ENCODE measurements at places on chromosomes 5 and 9.

GRCh38 chr5:96838201-96839070, 30.7 kb upstream of the ERAP1 start:
- no peak overlapping the region for H3K27ac ChIP-seq
- H3K4me1 ChIP-seq = no peaks in the 10 kb centered on the region
- DNase-seq = no peak
- no peak overlapping the region for H3K4me3 ChIP-seq
- H3K27me3 ChIP-seq = no peaks in the 10 kb centered on the region

DNA sequence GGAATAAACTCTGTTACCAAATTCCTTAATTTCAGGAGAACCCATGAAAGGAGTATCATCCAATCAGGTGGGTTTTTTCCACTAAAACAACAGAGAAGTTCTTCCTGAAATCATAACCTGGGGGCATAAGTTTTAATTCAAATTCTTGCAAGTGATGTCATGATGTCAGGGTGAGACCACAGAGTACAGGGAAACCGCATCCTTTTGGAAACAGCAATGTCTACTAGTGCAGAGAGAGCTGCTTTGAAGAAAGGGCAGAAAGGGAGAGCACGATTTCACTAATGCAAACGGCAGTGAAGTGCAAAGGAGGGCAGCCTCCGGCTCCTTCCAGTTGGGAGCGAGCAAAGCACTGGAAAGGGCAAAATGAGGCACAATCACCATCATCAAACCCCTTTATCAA, 20.6 kb upstream of the CMBL start:
- DNase-seq = no peak
- H3K4me3 ChIP-seq = no peak overlapping the region
- no peak overlapping the region for H3K27ac ChIP-seq
- H3K27me3 ChIP-seq = no peaks in the 10 kb centered on the region
- no peaks in the 10 kb centered on the region for H3K4me1 ChIP-seq

DNA sequence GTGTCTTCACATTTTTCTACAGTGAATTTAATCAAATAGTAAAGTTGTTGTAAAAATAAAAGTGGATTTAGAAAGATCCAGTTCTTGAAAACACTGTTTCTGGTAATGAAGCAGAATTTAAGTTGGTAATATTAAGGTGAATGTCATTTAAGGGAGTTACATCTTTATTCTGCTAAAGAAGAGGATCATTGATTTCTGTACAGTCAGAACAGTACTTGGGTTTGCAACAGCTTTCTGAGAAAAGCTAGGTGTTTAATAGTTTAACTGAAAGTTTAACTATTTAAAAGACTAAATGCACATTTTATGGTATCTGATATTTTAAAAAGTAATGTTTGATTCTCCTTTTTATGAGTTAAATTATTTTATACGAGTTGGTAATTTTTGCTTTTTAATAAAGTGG, 60.4 kb downstream of the MTAP start:
- H3K36me3 ChIP-seq = no peaks in the 10 kb centered on the region
- H3K27me3 ChIP-seq = no peaks in the 10 kb centered on the region
- DNase-seq = no peak
- no peaks in the 10 kb centered on the region for H3K4me1 ChIP-seq
- H3K27ac ChIP-seq = no peak overlapping the region
- no peak overlapping the region for H3K4me3 ChIP-seq

- H3K27ac ChIP-seq = no peak overlapping the region
- no peaks in the 10 kb centered on the region for H3K27me3 ChIP-seq
- DNase-seq = no peak
- H3K4me1 ChIP-seq = no peaks in the 10 kb centered on the region
Observed at GRCh38 chr9:76591256-76591950, 132.4 kb downstream of the GCNT1 start.

GRCh38 chr5:54663866-54664265, 146.3 kb downstream of the SNX18 start:
- DNase-seq = peak; percentile 75
- H3K4me3 ChIP-seq = no peak overlapping the region
- no peaks in the 10 kb centered on the region for H3K4me1 ChIP-seq
- H3K27ac ChIP-seq = no peak overlapping the region
- H3K36me3 ChIP-seq = no peaks in the 10 kb centered on the region

GRCh38 chr5:119631660-119632059, 2.3 kb downstream of the FAM170A start:
- no peaks in the 10 kb centered on the region for H3K36me3 ChIP-seq
- DNase-seq = no peak
- no peak overlapping the region for H3K4me3 ChIP-seq
- no peaks in the 10 kb centered on the region for H3K27me3 ChIP-seq
- H3K4me1 ChIP-seq = no peaks in the 10 kb centered on the region

GRCh38 chr9:91678807-91679580, 255.4 kb upstream of the NFIL3 start:
- H3K36me3 ChIP-seq = no peaks in the 10 kb centered on the region
- H3K27ac ChIP-seq = no peak overlapping the region
- no peaks in the 10 kb centered on the region for H3K4me1 ChIP-seq

DNA sequence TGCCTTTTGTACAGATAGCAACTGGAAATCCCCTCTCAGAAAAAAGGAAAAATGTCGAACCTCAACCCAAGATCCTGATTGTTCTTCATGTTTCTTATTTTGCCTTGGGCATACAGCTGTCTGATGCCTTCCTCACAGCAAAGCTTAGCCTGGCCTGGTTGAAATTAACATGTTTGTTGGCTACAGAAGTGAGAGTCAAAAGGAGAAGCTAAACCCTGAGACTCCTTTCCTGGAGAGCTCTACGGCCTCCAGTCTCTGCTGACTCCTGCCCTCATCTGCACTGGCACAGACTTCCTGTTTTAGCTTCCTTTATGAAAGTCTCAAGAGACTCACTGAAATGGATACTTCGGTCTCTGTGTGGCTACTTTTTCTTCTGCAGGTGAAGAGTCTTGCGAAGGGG, 186.7 kb downstream of the PARP8 start:
- no peaks in the 10 kb centered on the region for H3K27me3 ChIP-seq
- H3K27ac ChIP-seq = no peak overlapping the region
- no peaks in the 10 kb centered on the region for H3K4me1 ChIP-seq
- H3K36me3 ChIP-seq = no peaks in the 10 kb centered on the region
- no peak for DNase-seq
- H3K4me3 ChIP-seq = no peak overlapping the region

DNA sequence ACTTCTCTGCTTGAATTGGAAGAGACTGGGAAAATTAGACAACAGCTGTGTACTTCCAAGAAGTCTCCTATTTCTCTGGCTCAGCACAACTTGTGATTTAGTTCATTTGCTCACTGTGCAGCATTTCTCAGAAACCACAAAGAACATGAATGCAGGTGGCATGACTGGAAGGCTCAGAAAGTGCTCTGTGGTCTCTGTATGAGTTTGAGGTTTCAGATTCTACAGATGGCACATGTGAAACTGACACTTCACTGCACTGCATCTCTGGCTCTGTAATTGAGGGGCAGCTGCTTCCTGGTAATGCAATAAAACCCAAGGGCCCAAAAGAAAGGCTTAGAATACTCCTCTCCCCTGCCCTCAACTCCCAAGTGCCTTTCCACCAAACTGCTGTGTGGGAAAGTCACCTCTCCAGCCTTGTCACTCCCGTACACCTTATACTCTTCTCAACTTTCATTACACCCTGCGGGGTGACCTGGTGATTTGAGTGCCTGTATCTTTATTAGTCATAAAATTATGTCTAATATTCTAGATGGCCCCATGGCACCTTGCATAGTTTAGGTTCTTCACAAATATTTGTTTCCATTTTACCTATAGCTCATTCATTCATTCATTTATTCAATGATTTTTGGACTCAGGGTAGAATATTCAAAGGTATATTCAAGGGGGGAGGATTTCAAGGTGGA, 82.5 kb downstream of the ESM1 start:
- DNase-seq = no peak
- H3K27me3 ChIP-seq = no peaks in the 10 kb centered on the region
- no peak overlapping the region for H3K4me3 ChIP-seq

GRCh38 chr5:38447786-38448185, 108.7 kb downstream of the LIFR start:
- H3K4me1 ChIP-seq = no peaks in the 10 kb centered on the region
- H3K36me3 ChIP-seq = no peaks in the 10 kb centered on the region
- H3K27ac ChIP-seq = no peak overlapping the region
- no peak for DNase-seq

- no peak overlapping the region for H3K4me3 ChIP-seq
- DNase-seq = no peak
- no peak overlapping the region for H3K27ac ChIP-seq
- no peaks in the 10 kb centered on the region for H3K4me1 ChIP-seq
- H3K36me3 ChIP-seq = no peaks in the 10 kb centered on the region
Observed at GRCh38 chr9:80157561-80157983, 585.8 kb downstream of the TLE4 start.

DNA sequence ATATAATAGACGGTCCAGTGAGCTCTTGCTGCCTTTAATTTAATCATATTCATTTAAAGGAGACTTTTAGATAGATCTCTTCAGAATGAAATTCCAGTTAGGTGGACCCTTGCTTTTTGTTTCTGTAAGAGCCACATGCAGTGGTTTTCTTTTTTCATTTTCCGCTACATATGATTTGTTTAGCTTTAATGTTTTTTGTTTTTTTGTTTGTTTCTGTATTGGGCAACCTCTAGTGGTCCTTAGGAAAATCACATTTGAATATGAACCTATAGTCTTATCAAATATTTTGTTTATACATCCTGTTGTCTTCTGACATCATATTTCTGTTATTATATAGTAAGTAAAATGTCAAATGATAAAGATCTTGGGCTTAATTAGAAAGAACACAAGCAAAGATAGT, 150.8 kb downstream of the HACD4 start:
- no peaks in the 10 kb centered on the region for H3K36me3 ChIP-seq
- H3K27me3 ChIP-seq = no peaks in the 10 kb centered on the region
- no peaks in the 10 kb centered on the region for H3K4me1 ChIP-seq
- DNase-seq = no peak

DNA sequence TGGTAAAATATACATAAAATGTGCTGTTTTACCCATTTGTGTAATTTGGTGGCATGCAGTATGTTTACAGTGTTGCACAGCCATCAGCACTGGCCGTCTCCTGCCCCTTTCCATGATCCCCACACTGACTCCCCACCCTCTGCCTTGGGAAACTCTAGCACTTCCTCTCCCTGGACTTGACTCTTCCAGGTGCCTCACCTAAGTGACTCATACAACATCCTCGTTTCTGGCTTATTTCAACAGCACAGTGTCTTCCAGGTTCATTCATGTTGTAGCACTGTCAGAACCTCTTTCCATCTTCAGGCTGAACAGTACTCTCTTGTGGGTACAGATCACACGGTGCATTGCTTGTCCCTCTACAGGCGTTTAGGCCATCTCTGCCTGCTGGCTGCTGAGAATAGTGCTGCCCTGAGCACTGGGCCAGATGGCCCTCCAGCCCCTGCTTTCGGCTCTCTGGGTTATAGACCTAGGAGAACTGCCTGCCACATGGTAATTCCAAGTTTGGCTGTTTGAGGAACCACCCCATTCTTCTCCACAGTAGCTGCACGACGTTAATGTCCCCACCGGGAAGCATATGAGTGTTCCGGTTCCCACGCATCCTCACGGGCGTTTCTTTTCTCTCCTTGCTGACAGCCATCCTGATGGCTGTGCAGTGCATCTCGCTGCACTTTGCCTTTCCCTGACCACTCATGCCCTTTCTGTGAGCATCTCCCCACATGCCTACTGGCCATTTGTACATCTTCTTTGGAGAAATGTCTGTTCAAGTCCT, 211.8 kb downstream of the FANCC start:
- no peak overlapping the region for H3K27ac ChIP-seq
- H3K4me1 ChIP-seq = no peaks in the 10 kb centered on the region
- DNase-seq = no peak
- H3K4me3 ChIP-seq = no peak overlapping the region
- no peaks in the 10 kb centered on the region for H3K27me3 ChIP-seq
- peaks cover 4% of the 10 kb centered on the region for H3K36me3 ChIP-seq

- peaks cover 60% of the 10 kb centered on the region for H3K36me3 ChIP-seq
- H3K4me1 ChIP-seq = no peaks in the 10 kb centered on the region
- no peak for DNase-seq
Observed at GRCh38 chr9:2109069-2109650, 94.0 kb downstream of the SMARCA2 start.

DNA sequence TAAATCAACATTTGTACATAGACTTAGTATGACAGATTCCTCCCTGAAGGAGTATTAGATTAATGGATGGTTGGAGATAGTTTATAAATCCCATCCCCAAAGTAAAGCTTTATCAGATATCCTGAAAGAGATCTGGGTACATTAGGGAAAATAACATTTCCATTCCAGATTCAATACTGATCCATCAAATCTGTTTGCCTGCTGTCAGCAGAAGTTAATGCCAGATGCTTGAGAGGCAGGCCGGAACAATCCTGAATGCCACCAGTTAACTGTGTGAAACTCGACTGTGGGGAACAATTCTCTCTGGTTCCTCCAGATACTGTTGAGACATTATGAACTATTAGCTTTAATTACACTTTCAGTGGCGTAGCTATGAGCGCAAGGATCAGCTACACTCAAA, 1166.8 kb downstream of the MAT2B start:
- H3K4me3 ChIP-seq = no peak overlapping the region
- H3K4me1 ChIP-seq = no peaks in the 10 kb centered on the region
- H3K36me3 ChIP-seq = no peaks in the 10 kb centered on the region

- H3K27me3 ChIP-seq = no peaks in the 10 kb centered on the region
- H3K36me3 ChIP-seq = no peaks in the 10 kb centered on the region
- no peak overlapping the region for H3K4me3 ChIP-seq
- H3K27ac ChIP-seq = no peak overlapping the region
Observed at GRCh38 chr9:75588808-75589207, 301.7 kb upstream of the PCSK5 start.

GRCh38 chr5:118894709-118895108, 93.6 kb downstream of the DTWD2 start:
- no peak overlapping the region for H3K4me3 ChIP-seq
- no peak for DNase-seq
- H3K4me1 ChIP-seq = no peaks in the 10 kb centered on the region
- H3K27ac ChIP-seq = no peak overlapping the region

- no peak for DNase-seq
- no peak overlapping the region for H3K4me3 ChIP-seq
- no peak overlapping the region for H3K27ac ChIP-seq
- no peaks in the 10 kb centered on the region for H3K4me1 ChIP-seq
- H3K27me3 ChIP-seq = no peaks in the 10 kb centered on the region
Observed at GRCh38 chr5:154176181-154176580, 14.4 kb upstream of the GALNT10 start.

- no peaks in the 10 kb centered on the region for H3K36me3 ChIP-seq
- no peaks in the 10 kb centered on the region for H3K27me3 ChIP-seq
- DNase-seq = no peak
- no peak overlapping the region for H3K4me3 ChIP-seq
- no peak overlapping the region for H3K27ac ChIP-seq
Observed at GRCh38 chr5:174325961-174326360, 280.5 kb downstream of the NSG2 start.

DNA sequence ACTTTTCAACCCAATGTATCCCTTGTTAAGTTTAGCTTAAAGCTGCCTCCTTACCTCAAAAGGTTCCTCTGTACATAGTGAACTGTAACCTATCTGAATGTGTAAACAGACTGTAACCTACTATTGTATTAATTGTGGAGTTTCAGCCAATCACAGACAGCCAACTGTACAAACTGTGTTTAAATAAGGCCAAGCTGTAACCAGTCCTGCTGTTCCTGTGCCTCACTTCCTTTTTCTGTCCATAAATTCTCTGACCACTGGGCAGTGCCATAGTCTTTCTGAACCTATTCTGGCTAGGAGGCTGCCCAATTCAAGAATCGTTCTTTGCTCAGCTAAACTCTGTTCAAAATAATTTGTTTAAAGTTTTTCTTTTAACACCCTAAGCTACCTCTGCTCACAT, 74.7 kb upstream of the DAPK1 start:
- peaks cover 13% of the 10 kb centered on the region for H3K4me1 ChIP-seq
- peak overlapping the region; percentile 86 for H3K27ac ChIP-seq
- no peaks in the 10 kb centered on the region for H3K27me3 ChIP-seq
- peak overlapping the region; percentile 17 for H3K4me3 ChIP-seq
